Effector memory CD4-positive, alpha-beta T cell (primary cell): ENCODE measurements at places on chromosomes 12 and 14.

GRCh38 chr14:56774503-56774902 is 35.8 kb downstream of the OTX2 start:
- DNase-seq = no peak

DNA sequence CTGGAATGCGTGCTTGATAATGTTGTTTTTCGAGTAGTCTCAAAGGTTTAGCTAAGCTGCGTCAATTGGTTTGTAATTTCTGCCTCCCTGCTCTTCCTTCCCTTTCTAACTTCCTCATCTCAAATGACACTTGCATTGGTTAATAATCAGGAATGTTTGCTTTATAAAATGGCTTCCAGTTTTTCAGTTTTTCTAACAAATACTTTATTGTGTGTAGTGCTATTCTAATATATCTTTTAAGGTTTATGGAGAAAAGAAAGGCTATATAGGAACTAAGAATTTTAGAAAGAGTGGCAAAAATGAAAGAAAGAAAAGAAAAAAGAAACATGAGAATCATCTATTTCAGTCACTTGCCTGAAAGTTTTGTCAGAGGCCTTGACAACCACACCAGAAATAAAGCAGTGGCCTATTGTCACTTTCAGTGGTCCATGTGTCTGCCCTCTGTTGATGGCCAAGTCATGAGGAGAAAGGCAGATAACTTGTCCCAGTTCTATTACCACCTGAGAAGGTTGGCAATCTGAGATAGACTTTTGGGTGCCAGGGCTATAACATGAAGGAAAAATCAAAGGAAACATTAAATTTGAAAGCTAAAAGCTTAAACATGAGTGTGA is 221.9 kb upstream of the KITLG start:
- DNase-seq = no peak

GRCh38 chr12:122999986-123000420 is 19.5 kb downstream of the ARL6IP4 start:
- no peak for DNase-seq

DNA sequence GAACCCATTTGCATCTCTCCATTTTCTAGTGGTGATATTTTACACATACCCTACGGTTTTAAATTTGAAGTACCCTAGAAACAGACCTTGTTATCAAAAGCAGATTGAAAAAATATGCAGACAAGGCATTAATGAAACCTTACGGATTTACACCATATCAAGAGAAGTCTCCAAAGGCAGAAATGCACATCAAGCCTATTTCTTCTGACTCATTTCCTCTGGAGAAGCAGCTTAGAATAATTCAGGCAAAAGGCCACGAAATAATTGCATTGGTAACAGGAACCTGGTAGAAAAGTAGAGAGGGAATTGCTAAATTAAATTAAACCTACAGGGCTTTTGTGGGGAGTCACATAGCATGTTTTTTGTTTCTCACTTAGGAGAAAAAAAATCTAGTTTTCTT is 34.7 kb downstream of the KICS2 start:
- DNase-seq = no peak

GRCh38 chr12:989751-990660 is 1.0 kb upstream of the ERC1 start:
- peak; percentile 11 for DNase-seq

GRCh38 chr12:63150713-63151622 is at the start of gene AVPR1A:
Gene AVPR1A (minus strand): TSS chr12:63151201. CDS start chr12:63150836, 365 bp downstream.
- DNase-seq = no peak

DNA sequence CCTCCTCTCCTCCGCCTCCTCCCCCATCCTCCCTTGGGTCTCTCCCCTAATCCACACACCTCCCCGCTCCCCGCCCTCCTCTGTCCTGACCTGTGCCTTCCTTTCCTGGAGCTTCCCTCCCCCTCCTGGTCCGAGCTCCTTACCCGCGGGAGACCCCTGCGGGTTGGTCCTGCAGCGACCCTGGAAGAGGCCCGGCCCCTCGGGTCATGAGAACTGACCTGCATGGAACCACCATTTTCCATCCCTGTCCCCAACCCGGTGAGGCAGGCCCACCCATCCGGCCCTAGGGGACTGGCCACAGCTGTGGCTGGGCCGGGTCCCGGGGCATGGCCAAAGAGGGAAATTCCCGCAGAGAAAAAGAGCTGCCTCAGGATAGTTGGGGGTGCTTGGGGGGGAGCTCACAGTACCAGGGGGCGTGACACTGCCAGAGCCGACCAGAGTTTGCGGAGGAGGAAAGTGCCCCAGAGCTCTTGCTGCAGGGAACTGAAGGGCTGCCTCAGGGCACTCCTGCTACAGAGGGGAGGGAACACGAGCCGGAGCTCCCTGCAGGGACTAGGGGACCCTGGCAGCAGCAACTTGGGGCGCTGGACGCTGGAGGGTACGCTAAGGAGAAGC is 613 bp downstream of the ARHGEF40 start:
- DNase-seq = no peak

GRCh38 chr12:65362234-65363031 is 84.0 kb downstream of the MSRB3 start:
- DNase-seq = no peak

GRCh38 chr12:5072311-5072710 is 28.6 kb downstream of the KCNA5 start:
- no peak for DNase-seq

- no peak for DNase-seq
Measured at GRCh38 chr14:52002542-52002941, 13.2 kb downstream of the RTRAF start.

GRCh38 chr12:77001276-77001675 is 64.1 kb downstream of the E2F7 start:
- no peak for DNase-seq

DNA sequence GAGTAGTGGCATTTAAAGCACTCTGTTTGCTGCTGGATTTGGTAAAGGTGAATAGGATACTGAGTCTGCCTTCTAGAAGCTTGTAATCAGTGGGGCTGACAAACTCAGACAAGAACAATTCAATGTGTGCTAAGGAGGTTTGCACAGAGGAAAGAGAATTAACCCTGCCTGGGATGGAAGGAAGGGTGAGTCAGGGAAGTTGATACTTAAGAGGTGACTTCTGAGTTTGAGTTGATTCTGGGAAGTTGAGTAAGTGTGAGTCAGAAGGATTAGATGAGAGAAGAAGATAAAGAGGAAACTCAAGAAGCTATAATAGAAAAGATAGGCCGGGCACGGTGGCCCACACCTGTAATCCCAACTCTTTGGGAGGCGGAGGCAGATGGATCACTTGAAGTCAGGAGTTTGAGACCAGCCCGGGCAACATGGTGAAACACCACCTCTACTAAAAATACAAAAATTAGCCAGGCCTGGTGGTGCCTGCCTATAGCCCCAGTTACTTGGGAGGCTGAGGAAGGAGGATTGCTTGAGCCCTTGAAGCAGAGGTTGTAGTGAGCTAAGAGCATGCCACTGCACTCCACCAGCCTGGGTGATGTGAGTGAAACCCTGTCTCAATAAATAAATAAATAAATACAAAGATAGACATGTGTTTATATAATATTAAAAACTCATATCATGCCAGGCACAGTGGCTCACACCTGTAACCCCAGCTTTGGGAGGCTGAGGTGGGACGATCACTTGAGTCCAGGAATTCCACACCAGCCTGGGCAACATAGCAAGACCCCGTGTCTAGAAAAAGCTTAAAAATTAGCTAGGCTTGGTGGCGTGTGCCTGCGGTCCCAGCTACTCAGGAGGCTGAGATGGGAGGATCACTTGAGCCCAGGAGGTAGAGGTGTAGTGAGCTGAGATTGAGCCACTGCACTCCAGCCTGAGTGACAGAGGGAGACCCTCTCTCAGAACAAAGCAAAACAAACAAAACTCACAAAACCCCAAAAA is 126.8 kb upstream of the CPM start:
- no peak for DNase-seq

GRCh38 chr12:447141-447540 is 12.6 kb upstream of the B4GALNT3 start:
- DNase-seq = no peak

DNA sequence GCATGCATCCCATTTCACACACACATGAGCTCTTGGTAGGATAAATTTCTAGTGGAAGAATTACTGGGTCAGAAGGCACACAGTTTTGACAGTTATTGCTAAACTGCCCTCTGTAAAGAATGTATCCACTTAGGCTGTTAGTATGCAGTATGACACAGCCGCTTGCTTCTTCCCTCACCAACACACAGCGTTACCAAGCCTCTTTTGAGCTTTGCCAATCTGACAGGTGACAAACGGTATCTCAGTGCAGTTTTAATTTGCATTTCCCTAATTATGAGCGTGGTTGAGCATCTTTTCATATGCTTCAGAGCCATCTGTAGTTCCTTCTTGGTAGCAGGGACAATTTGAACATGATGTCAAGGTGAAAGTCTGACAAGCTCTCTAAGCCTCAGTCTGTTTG is 42.9 kb downstream of the HRK start:
- no peak for DNase-seq

GRCh38 chr14:63405715-63406114 is 87.0 kb upstream of the GPHB5 start:
- DNase-seq = no peak

DNA sequence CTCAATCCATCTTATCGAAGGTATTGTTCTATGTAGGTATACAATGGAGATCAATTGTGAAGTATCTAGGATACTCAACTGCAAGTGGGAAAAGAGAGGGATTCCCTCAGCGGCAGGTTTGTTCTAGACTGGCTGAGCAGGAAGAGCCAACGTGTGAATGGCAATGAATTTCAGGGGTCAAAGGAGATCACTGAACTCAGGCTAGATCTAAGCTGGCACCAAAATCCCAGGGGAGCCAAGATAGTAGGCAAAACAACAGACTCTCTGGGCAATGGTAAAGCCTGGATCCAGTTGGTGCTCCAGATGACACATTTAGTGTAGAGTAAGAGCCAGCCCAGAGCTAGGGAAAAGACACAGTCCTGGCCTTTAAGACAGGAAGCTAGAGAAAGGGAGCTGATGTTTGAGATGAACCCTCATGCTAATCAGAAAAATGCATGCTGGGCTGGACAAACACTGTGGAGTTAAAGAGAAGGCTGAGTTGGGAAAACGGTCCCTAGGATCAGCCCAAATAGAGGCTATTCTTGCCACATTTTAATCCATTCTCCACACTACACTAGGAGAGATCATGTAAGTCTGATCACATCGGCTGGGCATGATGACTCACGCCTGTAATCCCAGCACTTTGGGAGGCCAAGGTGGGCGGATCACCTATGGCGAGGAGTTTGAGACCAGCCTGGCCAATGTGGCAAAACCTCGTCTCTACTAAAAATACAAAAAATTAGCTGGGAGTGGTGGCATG is 45.6 kb downstream of the EFCAB11 start:
- DNase-seq = no peak

- DNase-seq = no peak
Measured at GRCh38 chr12:13472690-13473089, 276.2 kb downstream of the EMP1 start.

GRCh38 chr14:94738751-94739150 is 31.2 kb downstream of the GSC start:
- DNase-seq = no peak

GRCh38 chr12:31482816-31483215 is 108.1 kb downstream of the DENND5B start:
- no peak for DNase-seq

DNA sequence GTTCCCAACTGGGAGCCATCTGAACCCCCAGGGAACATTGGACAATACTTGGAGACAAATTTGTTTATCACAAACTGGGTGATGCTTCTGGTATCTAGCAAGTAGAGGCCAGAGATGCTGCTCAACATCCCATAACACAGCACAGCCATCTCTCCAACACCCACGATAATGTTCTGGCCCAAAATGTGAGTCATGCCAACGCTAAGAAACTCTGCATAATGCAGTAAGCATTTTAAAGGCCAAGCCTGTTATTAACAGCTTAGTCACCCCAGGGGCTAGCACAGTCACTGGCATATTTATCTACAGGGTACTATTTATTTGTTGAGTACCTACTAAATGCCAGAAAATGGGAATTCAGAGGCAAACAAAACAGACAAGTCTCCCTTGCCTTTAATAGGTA is 873.1 kb upstream of the TMEM132C start:
- DNase-seq = no peak
